Activated naive CD4-positive, alpha-beta T cell treated with Interleukin-2 at 50 U/mL for 16 hours (primary cell): ENCODE measurements at places on chromosomes 2 and 18.

DNA sequence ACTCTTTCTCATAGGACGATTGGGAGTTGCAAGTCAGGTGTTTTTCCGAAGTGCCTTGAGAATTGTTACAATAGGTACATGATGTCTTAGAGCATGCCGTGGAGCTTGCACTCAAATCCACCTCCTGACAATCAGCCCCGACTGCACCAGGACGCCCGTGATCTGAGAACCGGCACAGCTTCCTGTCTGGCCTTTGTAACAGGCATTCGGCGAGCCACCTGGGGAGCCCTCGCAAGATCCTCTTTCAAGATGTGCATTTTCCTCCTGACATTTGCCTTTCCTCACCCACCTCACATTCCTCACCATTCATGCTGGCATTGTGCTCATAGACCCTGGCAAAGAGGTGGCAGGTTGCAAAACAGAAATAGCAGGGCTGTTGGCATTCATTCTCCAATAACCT lies 427.3 kb downstream of the GALR1 start:
- no peak for DNase-seq

GRCh38 chr18:57569133-57569532 lies 17.4 kb downstream of the FECH start:
- no peak for DNase-seq

DNA sequence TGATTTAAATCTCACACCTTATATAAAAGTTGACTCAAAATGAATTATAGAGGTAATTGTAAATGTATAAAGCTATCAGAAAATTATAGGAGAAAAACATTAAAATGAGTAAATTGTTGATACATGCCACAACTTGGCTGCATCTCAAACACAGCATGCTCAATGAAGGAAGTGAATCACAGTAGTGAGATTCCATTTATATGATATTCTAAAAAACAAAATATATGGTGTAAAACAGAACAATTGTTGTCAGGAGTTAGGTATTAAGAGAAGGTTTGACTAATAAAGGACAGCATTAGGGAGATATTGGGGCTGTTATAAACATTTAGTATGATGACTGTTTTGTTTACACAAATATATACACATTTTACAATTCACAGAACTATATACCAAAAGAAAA lies 356.6 kb upstream of the CELF4 start:
- no peak for DNase-seq

DNA sequence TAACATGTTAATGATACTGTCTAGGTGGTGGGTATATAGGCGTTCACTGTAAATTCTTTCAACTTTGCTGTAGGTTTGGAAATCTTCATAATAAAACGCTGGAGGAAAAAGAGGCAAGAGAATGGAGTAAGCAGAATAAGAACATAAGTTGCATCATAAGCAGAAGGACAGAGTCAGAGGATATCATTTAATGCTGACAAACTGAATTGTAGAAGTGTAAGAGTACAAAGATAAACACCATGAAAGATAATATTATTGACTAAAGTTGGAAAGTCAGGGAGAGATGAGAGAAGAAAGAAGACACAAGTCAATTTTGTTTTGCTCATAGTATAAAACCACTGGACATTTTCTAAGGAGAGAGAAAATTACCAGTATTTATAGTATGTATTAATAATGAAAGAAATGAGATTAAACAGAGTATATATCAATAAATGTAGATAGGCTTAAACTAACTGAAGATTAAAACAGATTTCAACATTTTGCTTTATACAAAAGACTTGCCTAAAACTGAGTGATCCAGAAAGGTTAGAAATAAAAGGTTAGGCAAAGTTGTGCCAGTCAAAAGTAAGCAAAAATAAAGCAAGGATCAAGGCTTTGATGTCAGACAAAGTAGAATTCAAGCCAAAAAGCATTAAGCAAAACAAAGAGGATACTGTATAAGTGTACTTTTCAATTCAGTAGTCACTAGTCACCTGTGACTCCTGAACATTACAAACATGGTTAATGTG lies 42.4 kb upstream of the VIT start:
- DNase-seq, result no peak
